ENCODE measurements at places on chromosomes 5 and 9.

DNA sequence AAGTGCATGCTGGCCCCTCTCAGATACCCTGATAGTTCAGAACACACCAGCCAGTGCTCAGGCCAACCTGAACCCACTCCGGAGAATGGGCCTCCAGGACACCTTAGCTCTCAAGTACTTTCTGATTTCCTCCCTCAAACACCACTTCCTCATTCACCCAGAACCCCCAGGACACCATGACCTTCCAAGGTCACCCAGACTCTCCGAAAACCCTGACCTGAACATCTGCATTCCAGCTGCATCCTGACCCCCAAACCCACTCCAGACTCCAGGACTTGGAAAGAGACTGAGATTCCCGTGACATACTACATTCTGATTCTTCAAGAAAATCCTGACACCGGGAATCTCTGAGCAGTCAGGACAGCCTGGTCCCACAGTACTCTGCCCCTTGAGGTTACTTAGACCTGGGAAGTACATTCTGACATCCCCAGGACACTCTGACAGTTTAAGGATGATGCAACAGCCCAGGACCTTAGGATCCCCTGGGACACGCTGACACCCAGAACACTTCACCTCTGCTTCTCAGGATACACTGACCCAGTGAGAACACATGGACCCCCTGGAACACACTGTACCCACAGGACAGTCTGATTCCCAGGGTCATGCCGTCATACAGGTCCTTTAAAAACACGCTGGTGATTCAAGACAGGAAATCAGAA lies 747 bp upstream of the PROP1 start:
- no peak for DNase-seq

DNA sequence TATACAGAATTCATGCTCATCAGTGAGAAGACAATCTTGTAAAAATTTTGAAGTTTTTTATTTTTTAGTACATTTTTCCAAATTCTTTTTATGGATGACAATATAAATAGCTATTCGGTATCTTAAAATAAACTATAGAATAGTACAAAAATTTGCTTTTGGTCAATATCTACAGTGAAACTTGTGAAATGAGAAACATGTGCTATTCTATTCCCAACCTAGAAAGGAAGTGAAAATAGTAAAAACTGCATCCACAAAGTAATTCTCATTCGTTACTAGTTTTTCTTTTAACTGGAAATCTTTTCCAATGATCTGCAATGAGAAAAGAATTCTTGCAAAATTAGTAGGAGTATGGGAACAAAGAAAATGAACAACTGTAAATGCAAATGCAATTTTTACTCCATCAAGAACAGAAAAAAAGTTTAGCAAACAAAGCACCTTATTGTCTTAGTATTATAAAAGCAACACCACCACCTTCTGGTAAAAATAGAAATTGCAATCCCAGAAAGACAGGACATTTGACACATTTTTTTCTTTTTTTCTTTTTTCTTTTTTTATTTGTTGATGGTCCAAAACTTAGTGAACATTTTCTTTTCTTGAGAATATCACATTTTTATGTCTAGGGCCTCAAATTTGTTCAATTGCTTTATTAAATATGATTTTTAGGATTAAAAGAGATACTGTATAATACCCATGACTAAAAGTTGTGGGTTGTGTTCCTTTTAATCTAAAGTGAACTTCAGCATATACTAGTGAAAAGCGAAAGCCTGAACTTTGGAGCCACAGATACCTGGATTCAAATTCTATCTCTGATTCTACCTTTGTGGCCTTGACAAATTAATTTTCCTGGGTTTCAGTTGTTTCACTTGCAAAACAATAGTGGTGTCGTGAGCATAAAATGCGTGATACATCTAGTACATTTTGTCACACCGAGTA lies 72.3 kb downstream of the SLCO4C1 start:
- no peak for DNase-seq

- DNase-seq: no peak
Measured at GRCh38 chr5:56739990-56740389, 75.4 kb upstream of the MAP3K1 start.

DNA sequence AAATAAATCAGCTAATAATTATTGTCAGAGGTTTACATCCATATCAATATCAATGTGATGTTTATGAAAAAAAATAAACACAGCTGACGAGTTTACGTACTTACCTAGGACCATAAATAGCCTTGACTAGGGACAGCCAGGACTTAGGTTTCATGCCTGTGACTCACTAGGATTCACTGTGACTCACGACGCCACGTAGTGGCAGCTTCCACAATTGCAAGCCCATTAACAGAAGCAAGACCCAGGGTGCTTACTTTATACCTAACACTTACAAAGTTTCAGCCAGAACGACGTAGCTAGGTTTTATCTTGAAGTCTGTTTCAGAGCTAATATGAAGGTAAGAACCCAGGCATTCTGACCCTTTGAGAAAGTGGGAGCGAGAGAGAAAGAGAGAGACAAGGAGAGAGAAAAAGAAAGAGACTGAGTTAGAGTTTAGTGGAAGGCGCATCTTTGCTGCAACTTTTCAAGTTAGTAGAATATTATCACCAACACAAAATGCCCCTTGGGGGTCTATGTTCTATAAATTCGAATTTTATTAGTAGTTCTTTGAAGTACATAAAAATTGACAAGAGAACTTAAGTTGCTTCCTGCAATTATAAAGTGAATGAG lies 191.2 kb downstream of the GNA14 start:
- peak; percentile 54 for DNase-seq

GRCh38 chr5:143908959-143909358 lies 97.0 kb downstream of the HMHB1 start:
- DNase-seq: no peak

- no peak for DNase-seq
Measured at GRCh38 chr9:97786341-97786740, 66.7 kb upstream of the FOXE1 start.

- no peak for DNase-seq
Measured at GRCh38 chr9:129459547-129460322, 161.2 kb downstream of the C9orf50 start.

DNA sequence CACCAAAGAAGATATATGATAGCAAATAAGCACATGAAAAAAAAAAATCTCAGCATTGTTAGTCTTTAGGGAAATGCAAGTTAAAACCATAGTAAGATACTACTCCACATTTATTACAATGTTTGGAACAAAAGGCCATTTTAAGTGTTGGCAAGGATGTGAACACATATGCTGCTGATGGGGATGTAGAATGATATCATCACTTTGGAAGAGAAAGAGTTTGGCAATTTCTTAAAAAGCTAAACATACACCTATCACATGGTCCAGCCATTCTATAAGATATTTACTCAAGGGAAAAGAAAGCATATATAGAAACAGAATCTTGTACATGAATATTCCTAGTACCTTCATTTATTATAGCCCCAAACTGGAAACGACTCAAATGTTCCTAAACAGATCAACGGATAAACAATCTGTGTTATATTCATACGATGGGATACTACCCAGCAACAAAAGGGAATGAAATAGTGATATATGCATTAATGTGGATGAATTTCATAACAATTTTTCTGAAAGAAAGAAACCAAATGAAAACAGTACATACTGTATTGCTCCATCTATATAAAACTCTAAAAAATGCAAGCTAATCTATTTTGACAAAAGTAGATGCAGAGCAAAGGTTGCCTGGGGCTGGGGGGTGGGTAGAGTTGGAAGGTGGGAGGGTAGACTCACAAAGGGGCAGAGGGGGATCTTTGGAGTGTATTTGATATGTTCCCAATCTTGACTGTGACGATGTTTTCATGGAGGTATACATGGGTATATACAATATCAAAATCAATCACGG lies 45.7 kb upstream of the SMAD5 start:
- no peak for DNase-seq
